Renal cortical epithelial cell (primary cell): ENCODE measurements at places on chromosomes 2 and 18. TPM values are rescaled to one million over a fixed set of nuclear protein-coding genes. Genes with fewer than 3 reads are reported as not detected.

GRCh38 chr2:144233317-144233716 is 286.6 kb downstream of the ZEB2 start:
- no peak for DNase-seq

GRCh38 chr2:15912203-15912602 is 28.1 kb upstream of the MYCN start:
- DNase-seq = peak; percentile 95

DNA sequence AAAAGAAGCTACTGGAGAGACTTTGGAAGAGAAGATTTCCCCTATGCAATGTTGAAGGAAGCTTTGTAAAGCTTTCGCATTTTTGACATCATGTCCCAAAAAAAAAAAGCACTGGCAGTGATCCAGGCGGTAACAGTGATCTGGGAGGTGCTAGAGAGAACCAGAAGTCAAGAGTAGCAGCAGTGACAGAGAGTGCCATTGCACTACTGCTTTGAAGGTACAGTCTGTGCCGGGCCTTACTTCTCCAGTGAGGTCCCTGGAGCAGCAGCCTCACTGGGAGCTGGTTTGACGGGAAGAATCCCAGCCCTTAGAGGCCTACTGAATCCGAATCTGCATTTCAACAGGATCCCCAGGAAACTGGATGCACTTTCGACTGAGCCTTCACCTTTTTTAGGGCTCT is 50.9 kb upstream of the ATL2 start:
- DNase-seq = no peak

DNA sequence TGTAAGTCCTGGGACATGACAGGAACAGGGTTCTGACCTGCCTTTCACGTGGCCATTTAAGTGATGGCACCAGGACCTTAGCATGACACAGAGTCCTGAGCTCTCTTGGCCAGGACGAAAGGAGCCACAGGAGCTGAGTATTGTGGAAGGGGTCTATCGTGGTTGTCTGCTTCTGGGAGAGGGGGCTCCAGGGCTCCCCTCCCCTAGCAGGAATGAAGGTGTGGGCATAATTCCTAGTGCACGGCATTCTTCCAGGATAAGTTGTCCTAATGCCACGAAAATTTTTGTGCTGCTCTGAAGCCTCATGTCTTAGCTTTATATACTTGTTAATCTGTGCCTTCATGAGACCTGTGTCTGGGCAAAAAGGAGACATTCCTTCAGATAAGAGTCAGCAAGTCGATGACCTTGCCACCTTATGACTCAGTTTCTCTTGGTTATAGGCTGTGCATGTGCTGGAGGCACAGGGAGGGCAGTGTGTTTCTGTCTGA is 17.1 kb downstream of the GATA6 start:
- DNase-seq = peak; percentile 48

- no peak for DNase-seq
Observed at GRCh38 chr2:107258531-107259407, 372.8 kb upstream of the ST6GAL2 start.

DNA sequence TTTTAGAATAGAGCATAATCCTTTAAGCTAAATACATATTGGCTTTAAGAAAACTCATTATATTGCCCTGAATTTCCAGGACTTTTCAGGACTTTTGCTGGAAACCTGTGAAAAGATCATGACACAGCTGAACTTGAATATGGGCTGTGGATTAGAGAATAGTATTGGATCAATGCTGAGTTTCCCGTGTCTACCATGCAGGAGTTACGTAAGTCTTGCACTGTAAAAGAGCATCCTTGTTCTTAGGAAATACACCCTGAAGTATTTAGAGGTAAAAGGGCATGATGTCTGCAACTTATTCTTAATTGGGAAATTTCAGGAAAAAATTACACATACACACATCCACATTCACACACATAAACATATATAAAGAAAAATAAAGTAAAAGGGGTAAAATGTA is 82.1 kb downstream of the ZFP36L2 start:
- no peak for DNase-seq

DNA sequence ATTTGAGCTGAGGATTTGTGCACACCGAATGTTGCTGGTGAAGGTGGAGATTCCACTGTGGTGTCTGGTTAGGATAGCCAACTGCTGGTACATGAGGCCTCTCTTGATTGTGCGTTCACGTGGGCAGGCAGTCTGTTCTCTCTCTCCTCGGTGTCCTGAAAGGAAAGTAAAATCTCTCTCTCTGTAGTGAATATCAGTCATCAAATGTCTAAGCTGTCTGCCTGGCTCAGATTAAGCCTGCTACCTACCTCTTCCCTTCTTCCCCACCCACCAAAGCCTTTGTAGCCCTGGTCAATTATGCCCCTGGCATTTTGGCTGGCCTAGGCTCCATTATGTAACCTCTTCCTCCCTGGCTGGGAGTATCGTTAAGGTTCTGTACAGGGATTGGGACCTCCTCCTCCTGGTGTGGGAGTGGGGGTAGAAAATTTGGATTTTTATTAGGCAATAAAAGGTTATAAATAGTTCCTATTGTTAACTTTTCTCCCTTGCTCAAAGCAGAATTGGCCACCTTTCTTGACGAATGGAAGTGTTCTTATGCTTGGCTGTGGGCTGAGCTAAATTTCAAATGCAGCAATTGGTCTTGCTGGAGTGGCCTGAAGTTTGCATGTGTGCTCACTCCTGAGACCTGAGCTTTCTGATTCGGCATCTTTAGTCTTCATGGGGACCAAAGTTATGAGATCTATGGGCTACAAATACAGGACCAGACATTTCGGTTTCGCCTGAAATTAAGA is 148.8 kb downstream of the WDSUB1 start:
- DNase-seq = no peak

- no peak for DNase-seq
Observed at GRCh38 chr2:135154962-135155361, 102.9 kb downstream of the RAB3GAP1 start.

- peak; percentile 21 for DNase-seq
Observed at GRCh38 chr2:175005733-175006264, 618 bp upstream of the CHN1 start.

- DNase-seq = no peak
Observed at GRCh38 chr2:239285932-239286230, 114.9 kb downstream of the HDAC4 start.

DNA sequence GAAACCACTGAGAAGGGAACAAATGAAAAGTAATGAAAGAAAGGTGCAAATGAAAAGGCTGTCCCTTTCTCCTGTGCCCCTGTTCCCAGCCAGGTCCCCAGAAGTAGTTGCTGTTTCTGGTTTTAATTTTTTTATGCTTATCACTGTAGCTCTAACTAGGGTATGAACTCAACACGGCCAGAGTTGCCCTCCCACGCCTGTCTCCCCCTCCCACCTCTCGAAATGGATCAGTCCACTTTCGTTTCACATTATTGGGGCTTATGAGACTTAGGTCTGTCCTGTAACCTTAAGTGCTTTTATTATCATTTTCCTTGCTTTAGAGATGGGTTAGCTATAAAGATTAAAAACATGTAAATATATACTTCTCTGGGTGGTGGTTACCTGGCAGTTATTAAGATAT is 8.6 kb downstream of the RBFA start:
- no peak for DNase-seq

DNA sequence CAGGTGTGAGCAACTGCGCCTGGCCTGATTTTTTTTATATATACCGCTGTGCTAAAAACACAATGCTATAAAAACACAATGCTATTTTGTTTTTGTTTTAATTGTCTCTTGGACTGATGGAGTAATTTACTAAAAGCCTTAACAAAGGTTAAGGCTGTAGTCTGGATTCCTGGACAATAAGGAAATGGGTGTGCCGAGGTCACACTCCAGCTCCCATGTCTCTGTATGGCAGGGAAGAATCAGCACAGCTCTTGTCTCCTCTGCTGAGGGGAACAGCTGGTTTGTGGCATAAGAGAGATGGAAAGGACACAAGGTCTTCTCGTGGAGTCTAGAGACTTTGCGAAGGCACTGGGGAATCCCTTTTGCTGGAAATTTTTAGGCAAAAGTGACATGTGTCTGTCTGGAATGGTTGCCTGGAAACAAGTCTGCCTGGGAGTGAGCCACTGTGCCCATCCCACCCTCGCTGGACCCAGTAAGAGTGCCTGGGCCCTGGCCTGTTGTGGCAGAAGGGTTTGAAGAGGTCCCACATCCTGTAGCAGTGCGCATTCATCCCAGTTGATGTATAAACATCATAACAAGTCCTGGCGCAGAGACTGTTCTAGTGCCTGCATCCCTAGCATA is 73.1 kb downstream of the MAPK4 start:
- no peak for DNase-seq

DNA sequence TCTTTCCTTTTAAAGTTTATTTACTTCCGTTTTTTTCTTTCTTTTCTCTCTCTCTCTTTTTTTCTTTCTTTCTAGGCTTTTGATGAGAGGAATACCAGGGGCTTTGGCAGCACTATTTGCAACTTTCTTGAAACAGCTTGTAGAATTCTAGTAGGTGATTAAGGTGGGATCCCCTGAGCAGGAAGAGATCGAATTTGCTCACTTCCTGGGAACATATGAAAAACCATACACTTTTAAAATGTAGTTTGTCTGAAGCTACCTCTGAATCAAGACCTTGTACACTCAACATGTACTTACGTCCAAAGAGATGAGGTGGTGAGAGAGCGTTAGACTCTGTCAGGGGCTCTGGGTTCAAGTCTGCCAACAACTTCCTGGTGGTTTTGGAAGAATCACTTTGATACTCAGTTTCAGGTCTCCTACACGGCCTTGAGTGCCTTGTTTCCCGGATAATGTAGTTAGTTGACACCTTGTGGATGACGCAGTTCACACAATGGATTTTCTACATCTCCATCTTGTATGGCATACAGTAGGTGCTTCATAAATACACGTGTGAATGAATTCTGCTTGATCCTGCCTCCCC is 229.1 kb downstream of the MYCN start:
- DNase-seq = no peak

DNA sequence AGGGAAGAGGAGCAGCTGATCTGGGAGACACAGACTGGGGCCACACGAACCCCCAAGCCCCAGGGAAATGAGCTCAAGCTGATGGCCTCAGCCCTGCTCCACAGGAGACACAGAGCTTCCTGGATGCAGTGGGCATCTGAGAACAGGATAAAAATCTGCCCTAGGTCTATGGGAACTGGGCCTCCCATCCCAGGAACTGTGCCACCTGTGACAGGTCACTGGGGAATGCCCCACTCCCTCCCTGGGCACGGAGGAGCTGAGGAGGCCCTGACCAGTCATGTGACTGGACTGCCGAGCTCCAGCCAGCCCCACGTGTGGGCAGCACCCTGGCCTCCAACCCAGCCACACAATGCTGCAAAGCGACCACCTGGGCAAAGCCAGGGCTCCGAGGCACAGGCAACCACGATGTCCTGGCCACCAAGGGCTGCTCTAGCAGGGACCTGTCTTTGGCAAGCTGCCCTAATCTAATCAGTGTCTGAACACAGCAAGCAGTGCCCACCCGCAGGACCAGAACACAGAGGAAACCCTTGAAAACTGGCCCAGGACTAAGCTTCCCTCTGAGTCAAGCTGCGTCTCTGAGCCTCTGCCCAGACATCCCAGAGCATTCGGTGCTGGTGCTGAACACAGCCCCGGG is 57.8 kb upstream of the ID2 start:
- no peak for DNase-seq

ARHGAP25 gene
- 0.35 and 1.2 TPM in 2 replicates for total RNA-seq

SERPINB11 gene
- total RNA-seq = not detected in 2 replicates

DSG2 gene
- total RNA-seq = 111 and 134 TPM in 2 replicates

ATOH8 gene
- 4.3 and 12.9 TPM in 2 replicates for total RNA-seq

ZC3H6 gene
- total RNA-seq = 4.7 and 7.0 TPM in 2 replicates

LRRTM4 gene
- 0.10 TPM in 1 of 2 replicates, not detected in the other for total RNA-seq

C2orf66 gene
- 0.35 TPM in 1 of 2 replicates, not detected in the other for total RNA-seq

SLC16A14 gene
- total RNA-seq = 0.17 and 1.8 TPM in 2 replicates

IGFBP2 gene
- total RNA-seq = 42.6 and 151 TPM in 2 replicates

SOWAHC gene
- 20.7 and 23.4 TPM in 2 replicates for total RNA-seq

CCDC150 gene
- 3.2 and 4.3 TPM in 2 replicates for total RNA-seq
